ENCODE measurements at places on chromosomes 13 and 19.
A peak's percentile ranks its signal among the peaks of the same experiment; 100 is the strongest.

- DNase-seq, result peak; percentile 28
Observed at GRCh38 chr13:32362574-32362973, 47.3 kb downstream of the BRCA2 start.

DNA sequence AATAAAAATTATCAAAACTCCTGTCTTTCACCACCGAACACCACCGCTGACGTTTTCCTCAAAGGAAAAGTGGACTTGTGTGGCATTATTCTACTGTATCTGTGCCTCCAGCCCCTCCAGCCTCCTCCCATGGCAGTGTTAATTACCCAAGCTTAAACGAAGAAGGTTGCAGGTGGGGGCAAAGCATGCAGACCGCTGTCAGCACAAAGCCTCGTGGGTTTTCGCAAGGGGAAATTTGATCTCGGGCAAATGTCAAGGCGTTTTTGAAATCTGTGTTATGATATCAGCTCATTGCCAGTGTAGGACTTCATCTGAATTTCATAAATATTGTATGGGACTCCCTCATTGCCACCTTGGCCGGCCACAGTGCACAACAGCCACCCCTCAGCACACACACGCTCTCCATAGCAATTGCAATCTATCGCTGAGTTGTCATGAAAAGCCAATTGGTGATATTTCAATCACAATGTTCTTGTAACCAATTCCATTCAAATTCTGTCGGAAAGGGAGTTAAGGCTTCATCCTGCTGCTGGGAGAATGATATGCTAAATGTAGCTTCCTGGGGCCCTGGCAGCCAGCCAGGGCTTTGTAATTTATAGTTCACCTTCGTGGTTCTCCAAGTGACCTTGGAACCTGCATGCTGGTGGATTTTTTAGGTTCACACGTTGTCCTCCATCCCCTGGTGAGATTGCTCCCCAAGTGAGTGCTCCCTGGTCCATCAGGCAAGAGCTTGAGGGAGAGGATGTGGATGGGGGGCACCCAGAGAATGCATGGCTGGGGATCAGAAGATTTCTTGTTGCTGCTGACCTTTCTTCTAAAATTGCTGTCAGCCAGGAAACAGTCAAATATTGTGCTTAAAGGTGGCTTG is 16.6 kb downstream of the CHST8 start:
- no peak for DNase-seq

- no peak for DNase-seq
Observed at GRCh38 chr13:52447815-52448552, 2.5 kb downstream of the VPS36 start.

DNA sequence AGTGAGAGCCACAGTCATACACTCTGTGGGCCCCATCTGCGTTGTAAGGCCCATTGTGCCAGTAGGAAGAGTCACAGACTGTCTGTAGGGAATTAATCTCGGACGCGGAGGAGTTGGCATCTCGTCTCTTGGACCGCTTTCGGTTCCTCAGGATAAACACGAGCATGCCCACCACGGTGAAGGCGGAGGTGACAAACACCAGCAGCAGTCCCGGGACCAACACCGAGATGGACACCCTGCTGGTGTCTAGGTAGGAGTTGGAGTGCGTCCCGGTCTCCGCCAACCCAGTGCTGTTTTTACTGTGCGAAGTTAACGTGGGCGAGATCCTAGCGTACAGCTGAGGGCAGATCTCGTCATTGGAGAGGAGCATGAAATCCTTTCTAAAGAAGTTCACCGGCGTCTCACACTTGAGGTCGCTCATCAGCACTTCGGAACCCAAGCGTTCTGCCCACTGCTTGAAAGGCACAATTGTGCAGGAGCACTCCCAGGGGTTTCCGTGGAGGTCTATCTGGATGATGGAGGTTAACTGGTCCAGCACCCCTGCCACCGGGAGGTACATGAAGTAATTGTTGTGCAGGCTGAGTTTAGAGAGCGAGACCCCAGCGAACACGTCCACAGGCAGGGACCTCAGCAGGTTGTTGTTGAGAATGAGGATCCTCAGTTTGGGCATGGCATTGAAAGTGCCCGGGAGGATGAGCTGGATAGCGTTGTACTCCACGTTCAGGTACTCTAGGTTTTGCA is 2.7 kb downstream of the SLITRK1 start:
- no peak for DNase-seq

DNA sequence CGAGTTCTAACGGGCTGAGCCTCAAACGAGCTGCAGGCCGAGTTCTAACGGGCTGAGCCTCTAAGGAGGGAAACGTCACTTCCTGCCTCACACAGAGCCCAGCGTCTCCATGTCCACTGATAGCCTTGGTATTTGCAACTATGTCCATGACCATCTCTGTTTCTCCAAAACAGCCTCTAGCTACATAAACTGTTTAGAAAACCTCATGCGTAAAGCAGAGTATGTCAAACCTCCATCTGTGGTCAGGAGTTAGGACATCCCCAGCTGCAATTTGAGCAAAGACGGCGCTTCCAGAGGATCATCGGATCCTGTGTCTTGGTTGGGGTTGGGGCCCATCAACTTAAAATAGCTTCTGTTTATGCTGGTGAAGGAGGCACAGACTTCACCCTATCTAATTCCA is 20.8 kb downstream of the RASA3 start:
- DNase-seq, result no peak

- no peak for DNase-seq
Observed at GRCh38 chr19:46101293-46101692, 23.2 kb downstream of the IGFL3 start.

Data from Kasumi-1 (cell line).